Activated T-cell treated with anti-CD3 and anti-CD28 coated beads, Interleukin-2, amount 50 U/mL, for 72 hours (primary cell): ENCODE measurements at places on chromosomes 12 and 14.

DNA sequence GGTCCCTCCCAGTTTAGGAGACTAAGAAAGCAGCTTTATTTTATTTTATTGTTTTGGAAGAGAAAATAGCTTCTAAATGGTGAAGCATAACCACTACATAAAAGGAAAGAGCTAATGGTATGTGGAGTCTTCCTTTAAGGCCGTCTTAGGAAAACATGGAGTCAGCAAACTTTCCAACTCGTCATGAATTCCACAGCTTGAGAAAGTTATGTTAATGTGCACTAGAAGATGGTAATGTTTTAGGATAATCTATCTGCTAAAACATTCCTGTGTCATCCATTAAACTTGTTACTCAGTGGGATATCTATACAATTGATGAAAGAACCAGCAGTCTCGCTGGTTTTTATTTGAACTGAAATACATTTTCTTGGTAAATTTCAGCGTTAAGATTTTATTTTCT, 448.4 kb upstream of the SEL1L start:
- DNase-seq = no peak

DNA sequence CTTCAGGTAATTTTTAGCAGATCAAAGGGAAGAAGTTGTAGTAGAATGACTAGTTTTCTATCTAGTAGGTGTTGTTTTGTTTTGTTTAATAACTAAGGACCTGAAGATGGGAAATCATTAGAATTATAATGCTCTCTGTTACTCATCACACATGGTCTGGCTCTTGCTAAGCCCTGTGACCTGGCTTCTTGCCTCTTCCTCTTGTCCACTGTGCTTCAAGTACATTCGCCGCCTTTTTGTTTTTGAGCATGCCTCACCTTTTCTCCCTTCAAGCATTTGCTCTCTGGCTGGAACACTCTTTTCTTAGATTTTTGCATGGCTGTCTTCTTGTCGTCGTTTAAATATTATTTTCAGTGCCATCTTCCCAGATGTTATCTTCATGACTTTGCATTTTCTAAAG, 47.7 kb downstream of the DAAM1 start:
- no peak for DNase-seq

GRCh38 chr14:76784881-76785280, 23.6 kb downstream of the VASH1 start:
- peak; percentile 73 for DNase-seq

GRCh38 chr12:112998987-112999767, 20.9 kb downstream of the OAS2 start:
- no peak for DNase-seq

- DNase-seq = peak; percentile 28
These were observed 234.2 kb upstream of the RGS6 start for GRCh38 chr14:71698027-71698426.

GRCh38 chr14:100525615-100526014, 61.6 kb downstream of the BEGAIN start:
- DNase-seq = no peak

DNA sequence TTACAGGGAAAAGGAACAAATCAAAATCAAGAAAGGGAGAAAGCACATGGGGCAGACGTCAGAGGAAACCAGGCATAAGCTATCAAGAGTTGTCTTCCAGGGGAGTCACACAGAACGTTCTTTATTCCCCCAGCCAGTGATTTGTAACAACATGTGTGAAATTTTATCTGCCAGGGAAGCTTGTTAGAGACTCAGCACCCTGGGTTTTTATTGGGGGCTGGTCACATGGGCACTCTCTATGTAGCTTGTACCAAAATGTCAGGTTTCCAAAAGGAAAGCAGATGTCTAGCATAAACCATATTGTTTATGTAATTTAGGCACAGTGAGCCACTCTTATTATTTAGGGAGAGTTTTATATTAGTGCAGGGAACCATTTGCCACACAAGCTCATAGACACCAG, 440.4 kb upstream of the DCN start:
- no peak for DNase-seq

GRCh38 chr12:79841248-79841877, 93.5 kb downstream of the PPP1R12A start:
- DNase-seq = no peak

GRCh38 chr12:79331870-79332269, 358.9 kb downstream of the PAWR start:
- no peak for DNase-seq

- no peak for DNase-seq
These were observed 35.9 kb downstream of the BBS10 start for GRCh38 chr12:76312315-76312714.

DNA sequence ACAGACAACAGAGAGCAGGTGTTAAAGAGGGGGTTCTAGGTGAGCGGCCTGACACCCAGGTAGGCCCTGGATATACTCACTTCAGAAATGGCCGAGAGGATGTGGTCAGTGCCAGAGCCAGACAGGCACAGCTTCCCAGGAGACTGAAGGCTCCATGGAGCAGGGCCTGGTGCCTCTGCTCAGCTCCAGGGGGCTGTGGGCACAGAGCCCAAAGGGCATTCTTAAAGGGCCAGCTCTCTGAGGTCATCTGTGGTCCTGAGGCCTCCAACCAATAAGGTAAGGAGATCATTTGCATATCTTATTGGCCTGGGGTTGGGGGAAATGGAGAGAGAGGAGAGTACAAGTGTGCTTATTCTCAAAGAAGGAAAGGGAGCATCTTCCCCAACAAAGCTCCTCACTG, 9.7 kb upstream of the PCK2 start:
- DNase-seq = no peak

GRCh38 chr14:68106905-68107304, 287.3 kb downstream of the RAD51B start:
- DNase-seq = no peak

DNA sequence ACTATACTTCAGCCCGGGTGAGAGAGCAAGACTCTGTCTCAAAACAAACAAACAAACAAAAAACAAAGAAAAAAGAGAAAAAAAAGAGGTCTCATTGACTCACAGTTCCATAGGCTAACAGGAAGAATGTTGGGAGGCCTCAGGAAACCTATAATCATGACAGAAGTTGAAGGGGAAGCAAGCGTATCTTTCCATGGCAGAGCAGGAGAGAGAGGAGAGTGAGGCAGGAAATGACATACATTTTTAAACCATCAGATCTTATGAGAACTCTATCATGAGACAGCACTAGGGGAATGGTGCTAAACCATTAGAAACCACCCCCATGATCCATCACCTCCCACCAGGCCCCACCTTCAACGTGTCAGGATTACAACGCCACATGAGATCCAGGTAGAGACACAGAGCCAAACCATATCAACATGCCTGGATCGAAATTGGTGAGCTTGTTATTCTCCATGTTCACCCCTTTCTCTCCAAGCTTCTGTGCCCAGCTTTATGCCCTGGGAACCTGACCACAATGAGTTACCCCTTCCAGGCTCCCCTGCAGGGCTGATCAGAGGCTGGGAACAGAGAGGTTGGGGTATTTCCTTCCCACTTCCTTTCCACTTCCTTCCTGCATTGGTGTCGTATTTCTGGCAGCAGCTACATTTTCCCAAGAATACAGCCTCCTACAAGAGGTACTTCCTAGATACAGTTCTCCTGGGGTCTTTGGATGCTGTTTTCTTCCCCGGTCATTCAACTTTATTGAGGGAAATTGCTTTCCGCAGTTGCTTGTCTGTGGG, 219.3 kb upstream of the FLRT2 start:
- DNase-seq = no peak

DNA sequence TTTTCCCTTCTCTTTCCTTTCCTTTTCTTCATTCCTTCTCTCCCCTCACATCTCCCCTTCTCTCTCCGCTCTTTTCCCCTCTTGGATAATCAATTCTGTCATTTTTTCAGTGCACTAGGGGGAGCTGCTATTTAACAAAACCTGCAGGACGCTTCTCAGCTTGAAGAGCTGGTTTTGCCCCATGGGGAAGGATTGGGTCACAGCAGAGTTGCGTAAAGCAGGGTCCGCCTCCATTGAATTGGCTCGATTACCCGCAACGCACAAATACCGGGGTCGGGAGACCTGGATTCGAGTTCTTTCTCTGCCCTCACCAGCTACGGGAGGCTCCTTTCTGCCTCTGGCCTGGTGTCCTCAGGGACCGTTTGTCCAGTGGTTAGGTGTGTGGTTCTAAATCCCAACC, 42.1 kb upstream of the CHGA start:
- DNase-seq = no peak

- no peak for DNase-seq
These were observed 836.0 kb upstream of the FBXO33 start for GRCh38 chr14:40268236-40268635.

GRCh38 chr14:61382842-61383241, 61.5 kb downstream of the PRKCH start:
- DNase-seq = no peak

DNA sequence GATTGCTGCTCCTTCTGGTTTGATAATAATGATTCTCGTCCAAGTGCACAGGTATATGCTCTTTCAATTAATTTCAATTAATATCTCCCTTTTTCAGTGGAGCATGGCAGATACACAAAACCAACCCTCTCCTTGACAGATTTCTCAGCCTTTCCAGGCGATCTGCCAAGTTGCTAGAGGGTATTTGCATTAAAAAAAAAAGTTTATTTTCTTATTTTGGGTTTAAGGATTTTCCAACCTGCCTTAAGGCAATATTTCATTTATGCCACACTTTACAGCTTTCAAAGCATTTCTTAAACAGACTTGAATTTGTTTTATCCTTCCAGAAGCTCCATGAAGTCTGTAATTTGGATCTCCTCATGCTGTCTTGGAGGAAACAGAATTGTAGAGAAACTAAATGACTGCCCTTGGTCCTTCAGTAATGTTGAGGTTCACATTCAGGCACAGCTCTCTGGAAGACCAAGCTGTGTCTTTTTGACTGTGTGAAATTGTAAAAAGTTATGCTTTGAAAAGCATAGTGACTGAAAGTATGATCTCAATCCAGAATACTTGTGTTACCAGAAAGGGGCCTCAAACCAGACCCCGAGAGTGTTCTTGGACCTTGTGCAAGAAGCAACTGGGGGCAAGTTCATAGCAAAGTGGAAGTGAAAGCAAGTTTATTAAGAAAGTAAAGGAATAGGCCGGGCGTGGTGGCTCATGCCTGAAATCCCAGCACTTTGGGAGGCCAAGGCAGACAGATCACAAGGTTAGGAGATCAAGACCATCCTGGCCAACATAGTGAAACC, 2.3 kb downstream of the DGLUCY start:
- no peak for DNase-seq

- DNase-seq = no peak
These were observed 108.4 kb downstream of the PLCZ1 start for GRCh38 chr12:18629445-18629844.

- DNase-seq = no peak
These were observed 3.9 kb upstream of the KRT6B start for GRCh38 chr12:52455821-52456220.
